Suppressor macrophage treated with lipopolysaccharide for 1 hour (primary cell): ENCODE measurements at places on chromosomes 4 and X.

GRCh38 chr4:11328401-11328800 is 100.3 kb downstream of the HS3ST1 start:
- DNase-seq, result no peak

DNA sequence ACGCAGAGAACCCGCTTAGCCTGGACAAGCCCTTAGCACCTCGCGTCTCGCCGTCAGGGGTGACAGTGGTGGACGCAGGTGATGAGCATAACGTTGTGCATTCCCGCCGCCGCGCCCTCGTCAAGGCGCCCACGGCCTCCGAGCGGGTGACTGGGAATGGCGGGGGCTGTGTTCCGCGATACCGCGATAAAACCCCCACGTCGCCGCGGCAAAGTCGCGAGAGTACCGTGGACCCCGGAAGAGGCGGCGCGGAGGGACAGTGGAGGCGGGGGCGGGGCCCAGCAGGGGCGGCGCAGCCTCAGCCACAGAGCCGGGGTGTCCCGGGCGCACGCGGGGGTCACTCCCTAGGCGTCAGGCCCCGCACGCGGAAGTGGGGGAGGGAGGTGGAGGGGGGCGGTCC is 53.8 kb downstream of the ZFYVE28 start:
- DNase-seq, result peak; percentile 35

- no peak for DNase-seq
Measured at GRCh38 chr4:19455196-19455595, 796.5 kb upstream of the SLIT2 start.

DNA sequence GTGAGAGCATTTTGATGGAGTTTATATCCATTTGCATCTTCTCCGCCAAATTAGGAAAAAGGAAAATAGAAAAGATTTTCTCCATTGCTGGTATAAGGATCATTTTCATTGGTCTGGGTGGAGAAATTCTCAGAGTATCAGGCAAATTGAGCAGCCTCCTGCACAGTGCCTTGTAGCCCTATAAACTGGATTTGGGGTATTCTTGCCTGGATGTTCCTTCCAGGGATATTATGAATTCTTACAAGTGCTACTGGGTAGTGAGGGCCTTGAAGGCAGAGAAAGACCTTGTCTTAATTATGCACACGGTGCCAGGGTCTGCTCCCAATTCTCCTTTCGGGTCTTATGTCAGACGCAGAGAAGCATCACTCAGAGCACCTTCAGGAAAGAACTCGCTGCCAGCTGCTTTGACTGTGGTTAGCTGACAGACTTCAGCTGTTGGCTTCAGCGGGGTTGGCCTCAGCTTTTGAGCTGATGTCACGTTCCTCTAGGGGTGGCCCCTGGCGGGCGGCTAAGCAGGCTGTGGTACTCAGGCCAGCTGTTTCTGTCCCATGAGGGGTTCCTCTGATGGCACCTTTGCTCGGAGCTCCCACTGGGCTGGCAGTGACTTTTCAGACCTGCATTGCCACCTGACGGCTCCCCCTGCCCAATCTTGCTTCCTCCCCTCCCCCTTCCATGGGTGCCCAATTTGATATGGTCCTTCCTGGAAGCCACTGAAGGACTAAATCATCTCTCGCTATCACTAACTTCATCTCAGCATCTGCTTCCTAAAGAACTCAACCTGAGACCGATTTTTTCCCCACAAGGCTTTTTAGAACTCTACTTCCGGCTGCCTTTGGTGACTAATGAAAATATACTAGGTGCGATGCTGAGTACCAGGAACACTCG is 519.5 kb downstream of the BCOR start:
- DNase-seq, result no peak

GRCh38 chr4:88939697-88940096 is 117.3 kb downstream of the FAM13A start:
- no peak for DNase-seq

DNA sequence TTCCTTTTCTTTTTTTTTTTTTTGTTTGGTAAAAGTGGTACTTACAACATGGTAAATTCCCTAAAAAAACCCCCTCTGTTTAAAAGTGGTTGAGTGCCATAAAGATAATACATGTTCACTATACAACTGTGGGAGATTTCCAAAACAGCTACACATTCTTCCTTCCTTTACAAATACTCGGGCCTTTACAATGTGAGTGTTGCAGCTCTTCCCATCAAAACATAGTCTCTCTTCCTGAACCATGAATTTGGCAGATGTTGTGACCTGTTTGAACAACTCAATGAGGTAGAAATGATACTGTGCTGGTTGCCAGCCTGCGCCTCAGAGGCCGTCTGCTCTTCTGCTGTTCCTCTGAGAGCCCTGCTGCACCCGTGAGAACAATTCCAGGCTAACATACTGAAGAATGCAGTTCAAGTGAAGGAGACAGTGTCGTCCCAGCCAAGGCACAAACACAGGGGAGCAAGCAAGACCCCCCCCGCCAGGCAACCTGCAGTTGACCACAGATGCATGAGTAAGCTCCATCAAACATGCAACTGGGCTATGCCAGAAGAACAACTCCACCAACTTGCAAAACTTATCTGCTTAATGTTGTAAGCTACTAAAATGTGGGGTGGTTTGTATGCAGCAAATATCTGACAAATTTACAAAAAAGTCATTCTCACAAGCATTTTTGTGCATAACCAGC is 645.0 kb downstream of the PCDH7 start:
- no peak for DNase-seq

- no peak for DNase-seq
Measured at GRCh38 chr4:113539408-113539807, 222.1 kb downstream of the CAMK2D start.

DNA sequence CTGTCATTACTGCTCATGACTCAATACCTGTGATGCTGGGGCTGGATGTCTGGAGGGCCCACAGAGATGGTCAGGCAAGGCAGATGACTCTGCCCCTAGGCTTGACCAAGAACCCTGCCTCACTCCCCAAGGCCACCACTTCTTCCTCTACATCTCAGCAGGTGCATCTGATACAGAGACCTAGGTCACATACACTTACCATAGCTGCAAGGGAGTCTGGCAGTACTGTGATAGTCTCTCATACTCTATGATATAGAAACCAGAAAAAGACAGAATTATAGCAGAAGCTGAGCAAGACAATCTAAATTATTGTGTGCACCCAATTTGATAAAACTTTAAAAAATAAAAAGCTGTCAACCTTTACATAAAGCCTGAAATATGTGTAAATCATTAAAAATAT is 477.1 kb upstream of the GALNT7 start:
- DNase-seq, result no peak

DNA sequence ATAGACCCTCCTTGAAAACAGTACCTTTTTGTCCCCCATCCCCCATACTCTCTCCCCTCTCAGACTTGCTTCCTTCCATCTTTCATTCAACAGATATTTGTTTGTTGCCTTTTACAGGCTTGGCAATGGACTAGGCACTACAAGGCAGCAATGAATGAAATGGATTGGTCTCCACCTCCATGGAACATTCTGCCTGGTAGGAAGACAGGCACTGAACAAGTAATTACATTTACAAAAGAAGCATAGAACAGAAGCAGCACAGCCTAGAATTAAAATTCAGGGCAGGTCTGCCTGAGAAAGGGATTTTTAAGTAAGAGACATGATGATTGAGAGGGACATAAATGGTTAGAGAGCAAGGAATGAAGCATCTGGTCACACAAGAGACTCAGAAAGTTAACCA is 346.1 kb downstream of the GRXCR1 start:
- DNase-seq, result no peak

GRCh38 chrX:21373637-21374162 is 518 bp upstream of the CNKSR2 start:
- DNase-seq, result peak; percentile 1

- no peak for DNase-seq
Measured at GRCh38 chrX:139094671-139095592, 383.4 kb upstream of the FGF13 start.

DNA sequence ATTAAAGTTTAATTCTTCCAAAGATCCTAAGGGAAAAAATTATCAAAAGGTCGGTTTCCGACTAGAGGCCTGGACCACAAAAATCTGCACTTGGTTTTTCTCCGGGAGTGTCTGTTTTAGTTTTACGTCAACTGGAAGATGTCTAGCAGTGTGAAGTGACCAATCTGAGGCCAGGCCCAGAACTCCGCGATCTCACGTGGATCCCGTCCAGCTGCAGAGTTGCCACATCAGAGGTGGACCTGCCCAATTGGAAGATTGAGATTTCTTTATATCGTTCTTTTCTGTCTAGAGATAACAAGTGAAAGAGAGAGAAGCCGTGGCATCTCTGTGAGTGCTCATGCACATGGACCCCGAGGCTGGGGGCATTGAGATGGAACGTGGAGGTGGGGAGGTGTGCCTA is 115.8 kb downstream of the AFF1 start:
- no peak for DNase-seq

DNA sequence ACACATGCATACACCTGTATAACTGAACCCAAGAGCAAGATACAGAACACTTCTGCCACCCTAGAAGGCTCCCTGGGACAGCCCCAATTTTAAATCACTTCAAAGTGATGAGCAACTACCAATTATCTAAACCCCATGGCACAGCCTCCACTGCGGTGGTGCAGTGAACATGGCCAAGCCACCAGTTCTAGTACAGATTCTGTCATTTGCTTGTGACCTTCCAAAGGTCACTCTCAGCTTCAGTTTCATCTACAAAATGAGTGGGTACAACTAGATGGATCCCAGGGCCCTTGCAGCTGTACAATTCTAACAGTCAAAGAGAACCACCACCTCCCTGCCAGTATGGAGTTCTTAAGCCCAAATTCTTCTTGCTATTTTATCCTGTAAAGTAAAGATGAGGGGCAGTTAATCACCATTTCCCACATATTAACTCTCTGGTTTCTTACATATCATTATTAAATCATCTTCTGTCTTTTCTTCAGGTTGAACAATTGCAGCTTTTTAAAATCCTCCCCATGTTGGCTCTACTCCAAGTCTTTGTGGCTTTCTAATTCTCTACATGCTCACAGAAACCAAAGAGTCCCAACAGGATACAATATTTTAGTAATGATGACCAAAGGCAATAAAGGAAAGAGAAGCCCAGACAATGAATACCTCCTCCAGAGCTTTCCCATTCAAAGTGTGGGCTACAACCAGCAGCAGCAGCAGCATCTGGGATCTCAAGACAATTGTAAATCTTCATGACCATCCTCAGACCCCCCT is 39.0 kb upstream of the GPM6B start:
- no peak for DNase-seq

GRCh38 chr4:139559687-139560086 is 3.7 kb upstream of the SETD7 start:
- peak; percentile 52 for DNase-seq

DNA sequence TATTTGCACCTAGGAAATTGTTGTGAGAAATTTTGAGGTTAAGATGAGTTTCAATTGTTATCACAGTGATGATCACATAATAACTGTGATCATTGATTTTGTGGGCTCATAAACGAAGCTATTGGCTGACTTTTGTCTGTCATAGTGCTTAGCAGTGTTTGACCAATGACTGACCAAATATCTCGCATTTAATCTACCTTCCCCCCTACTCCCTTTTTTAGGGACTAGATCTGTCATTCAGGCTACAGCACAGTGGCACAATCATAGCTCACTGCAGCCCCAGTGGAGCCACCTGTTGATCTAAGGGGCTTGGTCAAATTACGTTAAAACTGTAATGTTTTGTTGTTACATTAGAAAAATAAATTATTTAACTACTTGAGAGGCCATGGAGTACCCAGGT is 1.5 kb downstream of the FUNDC2 start:
- no peak for DNase-seq

- DNase-seq, result no peak
Measured at GRCh38 chr4:124386163-124386562, 326.4 kb downstream of the ANKRD50 start.

DNA sequence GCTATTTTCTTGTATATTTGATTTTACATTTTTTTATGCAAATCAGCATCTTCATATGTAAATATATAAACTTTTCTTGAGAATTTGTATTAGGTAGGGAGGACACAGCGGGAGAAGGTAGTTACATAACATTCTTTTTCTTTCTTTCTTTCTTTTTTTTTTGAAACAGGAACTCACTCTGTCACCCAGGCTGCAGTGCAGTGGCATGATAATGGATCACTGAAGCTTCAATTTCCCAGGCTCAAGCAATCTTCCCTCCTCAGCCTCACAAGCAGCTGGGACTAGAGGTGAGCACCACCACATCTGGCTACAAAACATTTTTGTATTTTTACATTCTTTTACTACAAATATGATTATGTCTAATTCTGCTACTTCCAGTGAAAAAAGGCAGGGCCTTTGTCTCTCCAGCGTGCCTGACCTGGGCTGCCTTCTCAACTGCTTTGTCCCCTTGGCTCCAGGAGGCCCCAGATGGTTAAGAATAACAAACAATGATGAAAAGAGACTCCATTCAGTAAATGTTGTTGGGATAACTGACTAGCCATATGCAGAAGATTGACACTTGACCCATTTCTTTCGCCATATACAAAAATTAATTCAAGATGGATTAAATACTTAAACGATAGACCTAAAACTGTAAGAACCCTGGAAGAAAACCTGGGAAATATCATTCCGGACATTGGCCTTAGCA is 46.5 kb upstream of the FAT4 start:
- no peak for DNase-seq

- DNase-seq, result no peak
Measured at GRCh38 chr4:108586778-108587177, 33.6 kb upstream of the RPL34 start.

GRCh38 chr4:169758401-169758962 is 738 bp upstream of the HPF1 start:
- no peak for DNase-seq

DNA sequence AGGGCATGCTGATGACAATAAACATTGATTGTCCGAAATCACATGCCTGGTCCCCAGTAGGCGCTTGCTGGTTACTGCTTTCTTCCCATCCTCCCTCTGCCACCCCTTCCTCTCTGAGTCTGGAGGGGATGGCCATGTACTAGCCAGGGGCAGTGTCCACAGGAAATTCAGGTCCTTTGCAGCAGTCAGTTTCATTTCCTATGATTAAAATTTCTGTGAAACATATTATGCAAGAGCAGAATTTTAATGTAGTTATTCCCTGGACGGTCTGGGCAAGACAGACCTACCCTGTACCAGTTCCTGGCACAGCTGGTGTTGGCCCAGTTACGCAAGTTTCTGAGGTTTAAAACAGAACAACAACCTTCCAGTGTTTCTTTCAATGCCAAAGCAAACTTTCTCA is 28.2 kb upstream of the TLR2 start:
- DNase-seq, result peak; percentile 77

DNA sequence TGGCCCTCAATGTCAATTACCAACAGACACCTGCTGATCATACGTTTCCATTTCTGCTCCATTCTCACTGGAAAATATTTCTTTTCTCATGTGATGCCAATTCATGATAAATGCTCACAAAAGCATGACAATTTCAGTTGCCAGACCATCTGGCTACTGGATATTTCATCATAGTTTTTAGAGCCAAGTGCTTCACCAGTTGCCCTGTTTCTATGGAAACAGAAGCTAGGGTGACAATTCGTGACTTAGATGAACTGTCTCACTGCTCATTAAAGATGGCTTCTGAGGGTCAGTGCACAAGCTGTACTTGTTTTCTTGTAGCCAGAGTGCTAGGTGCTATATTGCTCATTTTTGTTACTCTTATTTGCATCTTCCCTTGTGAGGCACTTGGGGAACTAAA is 184.9 kb downstream of the COMMD8 start:
- no peak for DNase-seq

- peak; percentile 91 for DNase-seq
Measured at GRCh38 chrX:38800981-38801845, at the start of gene MID1IP1. MID1IP1 (plus strand) TSS chrX:38801459; CDS start chrX:38804947, 3,488 bp downstream.
